ENCODE measurements at places on chromosomes 5 and 9. TPM values are rescaled to one million over a fixed set of nuclear protein-coding genes. Genes with fewer than 3 reads are reported as not detected.
A peak's percentile ranks its signal among the peaks of the same experiment; 100 is the strongest.

Gene PPP2R2B
- total RNA-seq: 18.4 TPM

Gene AQP7
- 3.7 TPM for total RNA-seq

Gene ADGRD2
- 0.31 TPM for total RNA-seq

Gene DMRT3
- 0.74 TPM for total RNA-seq

Gene CBY3
- total RNA-seq: not detected

Gene FGF1
- total RNA-seq: 0.12 TPM

Gene C9orf40
- 10.4 TPM for total RNA-seq

Gene GPR150
- total RNA-seq: not detected

Gene KIF4B
- 0.14 TPM for total RNA-seq

Gene IFNB1
- not detected for total RNA-seq

Gene PCDHGA8
- total RNA-seq: 1.3 TPM

Gene ACSL6
- total RNA-seq: 2.8 TPM

Gene TRIP13
- 9.3 TPM for total RNA-seq

Gene HMGXB3
- total RNA-seq: 40.5 TPM

DNA sequence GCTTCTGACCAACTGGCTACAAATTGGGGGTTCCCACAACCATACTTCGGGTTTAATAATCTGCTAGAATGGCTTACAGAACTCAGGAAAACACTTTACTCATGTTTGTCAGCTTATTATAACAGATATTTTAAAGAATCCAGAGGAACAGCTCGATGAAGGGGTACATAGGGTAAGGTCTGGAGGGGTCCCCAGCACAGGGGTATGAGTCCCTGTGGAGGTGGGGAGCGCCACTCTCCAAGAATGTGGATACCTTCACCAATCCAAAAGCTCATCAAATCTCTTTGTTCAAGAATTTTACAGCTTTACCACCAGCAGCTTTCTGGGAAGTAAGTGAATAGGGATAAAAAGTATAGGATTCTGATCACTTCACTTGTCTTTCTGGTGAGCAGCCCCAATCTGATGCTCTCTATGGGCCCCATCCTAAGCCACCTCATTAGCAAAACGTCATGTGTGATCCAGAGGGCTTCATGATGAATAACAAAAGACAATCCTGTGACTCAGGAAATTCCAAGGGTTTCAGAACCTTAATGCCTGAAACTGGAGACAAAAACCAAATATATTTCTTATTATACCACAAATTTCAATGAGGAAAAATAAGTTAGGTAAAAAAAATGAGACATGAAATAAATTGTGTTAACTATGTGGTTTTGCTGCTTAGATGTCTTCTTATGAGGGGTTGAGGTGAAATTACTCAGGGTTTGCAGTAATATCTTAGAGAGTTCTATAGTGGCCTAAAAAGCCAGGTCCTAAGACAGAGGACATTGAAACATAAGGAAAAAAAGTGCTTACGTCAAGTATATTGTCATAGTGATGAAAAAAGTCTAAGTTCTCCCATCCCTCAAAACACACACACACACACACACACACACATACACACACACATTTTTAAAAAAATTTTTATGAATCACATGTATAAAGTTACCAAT lies 290.5 kb downstream of the ANXA1 start:
- no peaks in the 10 kb centered on the region for H3K27me3 ChIP-seq
- no peak for DNase-seq

- peaks cover 6% of the 10 kb centered on the region for H3K27me3 ChIP-seq
- DNase-seq: no peak
- no peaks in the 10 kb centered on the region for H3K36me3 ChIP-seq
- H3K4me3 ChIP-seq: peak overlapping the region; percentile 28
- H3K4me1 ChIP-seq: peaks cover 18% of the 10 kb centered on the region
- no peak overlapping the region for H3K27ac ChIP-seq
Measured at GRCh38 chr9:120925535-120926396, 830 bp downstream of the TRAF1 start.

GRCh38 chr9:37229882-37230482 lies 109.6 kb downstream of the ZCCHC7 start:
- H3K27me3 ChIP-seq: no peaks in the 10 kb centered on the region
- no peak overlapping the region for H3K4me3 ChIP-seq
- H3K36me3 ChIP-seq: peaks cover 8% of the 10 kb centered on the region
- H3K27ac ChIP-seq: no peak overlapping the region
- H3K4me1 ChIP-seq: peaks cover 4% of the 10 kb centered on the region

- H3K27me3 ChIP-seq: no peaks in the 10 kb centered on the region
- no peak for DNase-seq
- no peaks in the 10 kb centered on the region for H3K4me1 ChIP-seq
- no peak overlapping the region for H3K27ac ChIP-seq
- no peaks in the 10 kb centered on the region for H3K36me3 ChIP-seq
Measured at GRCh38 chr9:82106536-82106935, 118.0 kb downstream of the SPATA31D1 start.

- no peak overlapping the region for H3K4me3 ChIP-seq
- H3K4me1 ChIP-seq: no peaks in the 10 kb centered on the region
- DNase-seq: no peak
- H3K27me3 ChIP-seq: no peaks in the 10 kb centered on the region
- no peaks in the 10 kb centered on the region for H3K36me3 ChIP-seq
Measured at GRCh38 chr9:98430535-98431292, 175.3 kb upstream of the TBC1D2 start.

DNA sequence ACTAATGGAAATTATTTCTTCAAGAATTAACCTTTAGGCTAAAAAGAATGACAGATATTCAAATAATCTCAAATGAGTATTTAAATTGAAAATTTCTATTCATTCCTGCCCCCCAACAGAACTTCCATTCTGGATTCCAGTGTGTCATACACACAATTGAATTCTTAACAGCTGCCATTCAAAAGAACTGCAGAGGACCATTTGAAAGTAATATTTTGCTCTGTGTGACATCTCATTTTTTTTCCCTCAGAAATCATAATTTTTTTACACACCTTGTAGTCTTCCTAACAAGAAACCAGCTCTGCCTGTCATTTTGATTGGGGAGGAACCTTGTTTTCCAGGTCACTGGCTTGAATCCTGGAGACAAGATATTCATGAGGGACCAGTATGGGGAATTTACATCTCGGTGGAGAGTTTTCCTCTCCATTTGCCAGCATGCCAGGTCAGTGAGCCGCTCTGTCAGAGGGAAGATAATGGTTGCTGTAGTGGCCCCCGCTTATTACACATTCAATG lies 358.7 kb upstream of the ITGA1 start:
- H3K4me1 ChIP-seq: no peaks in the 10 kb centered on the region
- H3K27me3 ChIP-seq: no peaks in the 10 kb centered on the region
- H3K27ac ChIP-seq: no peak overlapping the region
- H3K36me3 ChIP-seq: no peaks in the 10 kb centered on the region

- no peak overlapping the region for H3K4me3 ChIP-seq
- peaks cover 3% of the 10 kb centered on the region for H3K27me3 ChIP-seq
Measured at GRCh38 chr5:54703133-54703532, 185.6 kb downstream of the SNX18 start.

- no peaks in the 10 kb centered on the region for H3K27me3 ChIP-seq
- no peak overlapping the region for H3K4me3 ChIP-seq
- peaks cover 8% of the 10 kb centered on the region for H3K36me3 ChIP-seq
Measured at GRCh38 chr5:179986328-179986727, 78.6 kb upstream of the TBC1D9B start.

GRCh38 chr5:180382926-180383325 lies 29.8 kb upstream of the GFPT2 start:
- no peak overlapping the region for H3K4me3 ChIP-seq
- H3K27me3 ChIP-seq: no peaks in the 10 kb centered on the region
- no peak overlapping the region for H3K27ac ChIP-seq
- peaks cover 5% of the 10 kb centered on the region for H3K4me1 ChIP-seq
- no peaks in the 10 kb centered on the region for H3K36me3 ChIP-seq

DNA sequence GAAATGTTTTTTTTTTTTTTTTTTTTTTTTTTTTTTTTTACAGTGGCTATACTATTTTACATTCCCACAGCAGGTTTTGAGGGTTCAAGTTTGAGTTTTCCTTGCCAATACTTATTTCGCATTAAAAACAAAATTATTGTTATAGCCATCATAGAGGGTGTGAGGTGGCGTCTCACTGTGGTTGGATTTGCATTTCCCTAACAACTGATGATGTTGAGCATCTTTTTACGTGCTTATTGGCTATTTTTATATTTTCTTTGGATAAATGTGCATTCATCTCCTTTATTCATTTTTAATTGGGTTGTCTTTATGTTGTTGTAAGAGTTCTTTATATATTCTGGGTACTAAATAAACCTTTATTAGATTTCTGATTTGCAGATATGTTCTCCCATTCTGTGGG lies 18.9 kb upstream of the UBLCP1 start:
- H3K27ac ChIP-seq: no peak overlapping the region
- H3K4me3 ChIP-seq: no peak overlapping the region
- H3K27me3 ChIP-seq: peaks cover 36% of the 10 kb centered on the region
- no peaks in the 10 kb centered on the region for H3K36me3 ChIP-seq

- no peaks in the 10 kb centered on the region for H3K4me1 ChIP-seq
- H3K27me3 ChIP-seq: peaks cover 8% of the 10 kb centered on the region
- no peak overlapping the region for H3K4me3 ChIP-seq
- no peaks in the 10 kb centered on the region for H3K36me3 ChIP-seq
Measured at GRCh38 chr5:115487756-115488155, 56.8 kb downstream of the FEM1C start.

DNA sequence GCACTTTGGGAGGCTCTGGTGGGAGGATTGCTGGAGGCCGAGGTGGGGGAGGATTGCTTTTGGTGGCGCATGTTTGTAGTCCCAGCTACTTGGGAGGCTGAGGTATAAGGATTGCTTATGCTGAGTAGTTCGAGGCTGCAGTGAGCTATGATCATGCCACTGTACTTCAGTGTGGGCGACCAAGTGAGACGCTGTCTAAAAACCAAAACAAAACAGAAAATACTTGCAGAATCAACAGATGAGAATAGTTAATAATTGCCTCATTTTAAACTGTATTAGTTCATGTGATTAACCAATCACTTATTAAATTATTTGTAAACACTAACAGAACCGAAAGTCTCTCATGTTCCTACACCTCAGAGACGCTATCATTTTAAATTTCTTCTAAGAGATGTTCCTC lies 118.1 kb downstream of the CCDC171 start:
- no peak for DNase-seq
- H3K4me3 ChIP-seq: no peak overlapping the region
- H3K36me3 ChIP-seq: peaks cover 8% of the 10 kb centered on the region

DNA sequence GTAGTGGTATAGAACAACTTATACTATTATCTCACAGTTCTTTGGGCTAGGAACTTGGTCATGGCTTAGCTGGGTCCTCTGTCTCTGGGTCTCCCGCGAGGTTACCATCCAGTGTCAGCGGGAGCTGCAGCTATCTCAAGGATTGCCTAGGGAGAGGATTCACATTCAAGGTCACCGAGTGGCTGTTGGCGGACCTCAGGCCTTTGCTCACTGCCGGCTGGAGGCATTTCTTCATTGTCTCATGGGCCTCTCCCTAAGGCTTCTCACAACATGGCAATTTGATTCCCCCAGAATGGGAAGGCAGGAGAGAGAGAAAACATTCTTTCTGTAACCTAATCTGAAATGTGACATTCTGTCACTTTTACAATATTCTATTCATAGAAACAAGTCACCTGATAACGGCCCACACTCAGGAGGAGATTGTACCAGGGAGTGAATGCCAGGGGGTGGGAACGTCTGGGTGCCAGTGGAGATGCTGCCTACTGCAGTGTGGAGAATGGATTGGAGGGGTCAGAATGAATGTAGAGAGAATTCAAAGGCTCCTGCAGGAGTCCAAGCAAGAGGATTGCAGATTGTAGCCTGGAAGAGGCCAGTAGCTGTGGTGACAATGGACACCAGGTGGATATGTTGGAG lies 29.5 kb upstream of the ANKRD18A start:
- no peaks in the 10 kb centered on the region for H3K4me1 ChIP-seq
- H3K27ac ChIP-seq: no peak overlapping the region
- H3K36me3 ChIP-seq: no peaks in the 10 kb centered on the region
- H3K27me3 ChIP-seq: peaks cover 4% of the 10 kb centered on the region
- H3K4me3 ChIP-seq: no peak overlapping the region

- H3K36me3 ChIP-seq: no peaks in the 10 kb centered on the region
- H3K4me3 ChIP-seq: no peak overlapping the region
- no peak for DNase-seq
- H3K4me1 ChIP-seq: peaks cover 17% of the 10 kb centered on the region
- H3K27ac ChIP-seq: no peak overlapping the region
Measured at GRCh38 chr5:81212211-81212751, 20.8 kb upstream of the CKMT2 start.

DNA sequence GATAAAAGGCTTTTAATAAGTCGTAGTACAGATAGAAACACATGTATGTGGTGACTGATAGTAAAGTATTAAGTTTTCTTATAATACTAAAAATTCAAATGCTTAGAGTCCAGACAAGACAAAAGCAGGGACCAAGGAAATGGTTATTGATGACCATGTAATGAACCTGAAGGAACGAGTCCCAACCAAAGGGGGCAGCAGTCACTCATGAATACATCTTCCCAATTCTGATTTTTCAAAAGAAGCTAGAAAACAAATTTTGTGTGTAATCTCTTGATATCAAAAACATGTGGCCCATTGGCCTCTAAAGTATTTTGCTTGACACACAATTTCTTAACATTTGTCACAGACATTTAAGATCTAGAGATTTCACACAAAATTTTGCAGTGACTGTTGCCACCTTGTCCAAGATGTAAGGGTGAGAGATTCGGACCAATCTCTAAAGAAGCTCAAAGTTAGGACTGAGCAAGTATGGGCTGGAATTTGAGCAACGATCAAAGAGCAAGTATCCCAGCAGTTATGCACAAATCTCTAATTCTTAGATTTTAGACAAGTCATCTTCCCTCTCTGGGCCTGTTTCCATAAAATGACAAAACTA lies 66.8 kb downstream of the ARL15 start:
- no peak overlapping the region for H3K27ac ChIP-seq
- no peak overlapping the region for H3K4me3 ChIP-seq
- DNase-seq: no peak
- no peaks in the 10 kb centered on the region for H3K36me3 ChIP-seq
- H3K4me1 ChIP-seq: no peaks in the 10 kb centered on the region

DNA sequence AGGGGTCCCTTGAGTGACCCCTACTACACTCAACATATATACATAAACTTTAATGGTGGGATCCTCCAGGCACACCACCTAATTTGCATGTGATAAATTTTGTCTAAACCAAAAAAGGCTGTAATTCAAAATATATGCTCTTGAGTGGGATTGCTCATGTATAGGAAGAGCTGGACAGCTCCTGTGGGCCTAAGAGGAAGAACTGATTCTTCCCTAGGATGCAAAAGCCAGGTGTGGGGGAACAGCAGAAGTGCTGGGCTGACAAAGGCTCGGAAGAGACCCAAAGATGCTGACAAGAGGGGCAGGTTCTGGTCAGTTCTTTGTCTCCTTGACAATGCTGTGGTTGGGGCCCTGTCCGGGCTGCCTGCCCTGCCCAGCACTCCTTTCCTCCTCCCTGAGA lies 43.9 kb downstream of the PCDH1 start:
- peaks cover 23% of the 10 kb centered on the region for H3K4me1 ChIP-seq
- DNase-seq: no peak
- no peak overlapping the region for H3K27ac ChIP-seq
- peaks cover 24% of the 10 kb centered on the region for H3K27me3 ChIP-seq
- no peak overlapping the region for H3K4me3 ChIP-seq

DNA sequence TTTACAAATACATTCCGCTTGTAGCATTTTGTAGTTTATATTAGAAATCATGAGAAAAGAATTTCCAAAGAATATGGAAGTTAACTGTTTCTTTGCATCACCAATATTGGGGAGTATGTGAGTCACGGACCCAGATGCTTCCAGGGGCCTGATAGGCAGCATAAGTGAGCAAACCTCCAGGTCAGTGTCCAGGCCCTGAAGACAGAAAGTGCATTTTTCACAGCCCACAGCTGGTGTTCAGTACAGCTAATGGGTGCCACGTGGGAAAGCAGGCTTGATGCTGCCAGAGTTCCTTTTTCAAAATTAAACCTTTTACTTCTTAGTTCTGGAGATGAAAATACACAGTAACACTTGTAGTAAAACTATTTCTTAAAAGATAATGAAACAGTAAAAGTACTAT lies 454.4 kb upstream of the ACTBL2 start:
- H3K4me3 ChIP-seq: no peak overlapping the region
- peaks cover 12% of the 10 kb centered on the region for H3K4me1 ChIP-seq
- H3K27me3 ChIP-seq: no peaks in the 10 kb centered on the region
- H3K36me3 ChIP-seq: no peaks in the 10 kb centered on the region

- H3K27ac ChIP-seq: no peak overlapping the region
Measured at GRCh38 chr9:129252937-129253802, 75.1 kb upstream of the IER5L start.
